Central memory CD4-positive, alpha-beta T cell (primary cell): ENCODE measurements at places on chromosomes 1 and 21.

- DNase-seq, result no peak
Measured at GRCh38 chr21:25560891-25561290, 46.4 kb downstream of the MRPL39 start.

DNA sequence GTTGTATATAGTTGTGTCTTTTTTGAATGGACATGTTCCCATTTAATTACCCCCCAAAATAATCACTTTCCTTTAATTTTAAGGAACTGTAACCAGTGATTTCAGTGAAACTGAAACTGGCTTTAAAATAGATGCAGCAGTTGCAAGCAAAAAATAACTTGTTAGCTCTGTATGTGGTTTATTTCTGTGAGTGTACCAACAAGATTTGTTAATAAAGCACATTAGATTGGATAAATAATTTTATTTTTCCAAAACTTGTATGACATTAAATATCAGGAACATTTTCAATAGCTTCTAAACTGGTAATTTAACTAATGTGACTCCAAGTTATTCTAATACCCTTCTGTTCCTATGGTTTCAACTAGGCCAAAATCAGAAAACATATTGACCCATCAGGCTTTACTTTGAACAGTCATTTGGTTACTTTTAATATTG is 184.3 kb upstream of the CACYBP start:
- DNase-seq, result no peak

GRCh38 chr1:219795363-219795917 is 132.9 kb downstream of the SLC30A10 start:
- DNase-seq, result no peak

DNA sequence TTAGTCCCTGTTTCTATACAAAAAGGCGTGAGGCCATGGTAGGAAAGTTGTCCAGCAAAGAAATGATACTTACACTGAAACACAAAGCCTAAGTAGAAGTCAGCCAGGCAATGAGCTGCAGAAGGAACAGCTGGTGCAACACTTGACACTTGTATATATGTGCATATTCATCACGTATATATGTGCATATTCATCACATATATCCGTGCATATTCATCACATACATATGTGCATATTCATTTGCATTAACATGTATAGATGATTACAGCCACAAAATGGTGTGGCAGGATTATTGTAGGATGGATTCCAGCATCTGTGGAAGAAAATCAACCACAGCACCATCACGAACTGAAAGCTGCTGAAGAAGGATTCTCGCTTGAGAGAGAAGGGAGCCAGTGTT is 189.0 kb upstream of the RGS18 start:
- no peak for DNase-seq

DNA sequence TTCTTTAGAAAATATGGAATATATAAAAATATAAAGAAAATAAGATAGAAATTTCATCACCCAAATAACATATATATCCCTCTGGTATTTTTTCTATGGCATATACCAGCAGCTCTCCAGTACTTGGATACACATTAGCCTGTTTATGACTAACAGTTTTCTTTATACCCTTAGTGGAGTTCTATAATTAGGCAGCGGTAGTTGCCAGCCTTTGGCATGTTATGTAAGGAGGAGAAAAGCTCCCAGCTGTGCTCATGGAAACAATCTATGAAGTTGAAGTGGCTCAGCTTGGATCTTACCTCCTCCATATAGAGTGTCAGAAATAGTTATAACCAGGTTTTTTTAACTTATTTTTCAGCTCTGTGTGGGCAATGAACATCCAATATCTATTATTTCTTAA is 1636.8 kb downstream of the AMY1C start:
- DNase-seq, result no peak

GRCh38 chr1:6815726-6816125 is 30.5 kb downstream of the CAMTA1 start:
- no peak for DNase-seq

GRCh38 chr21:37688952-37689659 is 227.2 kb downstream of the KCNJ6 start:
- no peak for DNase-seq

DNA sequence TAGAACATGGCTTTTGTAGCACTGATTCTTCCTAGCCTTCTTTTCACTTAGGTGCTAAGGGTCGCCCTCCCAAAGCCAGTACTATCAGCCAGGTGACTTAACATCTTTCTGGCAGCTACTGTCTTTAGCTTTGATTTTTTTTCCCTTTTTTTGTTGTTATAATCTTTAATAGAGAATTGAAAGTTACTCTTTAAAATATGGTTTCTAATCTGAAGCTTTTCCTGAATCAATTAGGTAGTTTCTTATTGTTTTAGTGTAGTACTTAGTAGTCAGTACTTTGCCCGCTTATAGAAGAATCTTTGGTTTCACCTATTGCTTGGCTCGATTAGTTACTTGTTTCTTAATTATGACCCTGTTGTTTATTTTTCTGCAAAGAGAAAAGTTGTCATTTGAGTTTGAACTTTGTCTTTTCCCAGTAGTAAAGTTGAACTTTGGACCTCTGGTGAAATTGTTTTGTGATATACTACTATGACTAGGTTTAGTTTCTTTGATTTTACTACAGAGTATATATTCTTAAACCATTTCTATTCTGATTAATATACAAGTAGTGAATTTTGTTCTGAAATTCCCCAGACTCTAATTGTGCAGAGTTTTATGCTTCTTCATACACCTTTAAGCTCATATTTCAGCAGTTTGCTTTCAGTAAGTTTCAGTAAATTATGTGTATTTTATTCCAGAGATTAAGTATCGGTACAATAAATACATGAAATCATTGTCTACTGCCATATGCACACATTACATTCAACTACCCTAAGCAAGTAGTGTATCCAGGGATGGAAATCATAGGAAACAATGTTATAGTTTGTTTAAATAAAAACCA is 3.9 kb downstream of the MAGI3 start:
- no peak for DNase-seq

GRCh38 chr1:62285984-62286785 is 33.0 kb downstream of the KANK4 start:
- no peak for DNase-seq

- no peak for DNase-seq
Measured at GRCh38 chr1:45205011-45205909, 1.1 kb downstream of the ZSWIM5 start.

DNA sequence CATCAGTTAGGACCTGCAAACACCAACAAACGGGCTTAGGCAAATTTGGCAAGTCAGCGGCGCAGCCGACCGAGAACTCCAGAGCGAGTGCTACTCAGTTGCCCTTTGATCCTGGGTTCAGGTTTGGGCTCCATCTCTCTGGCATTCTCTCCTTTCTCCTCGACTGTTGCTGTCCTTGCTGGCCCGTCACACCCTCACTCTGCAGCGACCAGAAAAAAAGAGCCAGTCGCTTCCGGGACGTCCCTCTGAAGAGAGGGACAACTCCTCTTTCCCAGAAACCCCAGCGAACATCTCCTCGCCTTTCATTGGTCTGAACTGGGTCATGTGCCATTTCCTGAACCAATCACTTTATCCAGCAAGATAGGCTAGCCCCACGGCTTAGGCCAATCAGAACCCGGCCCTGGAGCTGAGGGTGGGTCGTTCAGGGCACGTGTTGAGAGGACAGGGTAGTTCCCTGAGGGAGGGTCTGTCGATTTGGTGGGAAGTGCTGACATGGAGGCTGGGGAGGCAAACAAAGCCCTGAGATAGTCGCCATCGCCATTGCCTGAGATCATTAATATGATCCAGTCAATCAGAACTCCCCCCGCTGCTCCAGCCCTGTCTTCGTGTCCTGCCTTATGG is 113.7 kb downstream of the PTPRU start:
- no peak for DNase-seq
